Activated T-cell treated with anti-CD3 and anti-CD28 coated beads for 24 hours (primary cell): ENCODE measurements at places on chromosomes 3 and 15.

GRCh38 chr3:51718547-51719409 is 11.9 kb downstream of the GRM2 start:
- DNase-seq, result peak; percentile 28

DNA sequence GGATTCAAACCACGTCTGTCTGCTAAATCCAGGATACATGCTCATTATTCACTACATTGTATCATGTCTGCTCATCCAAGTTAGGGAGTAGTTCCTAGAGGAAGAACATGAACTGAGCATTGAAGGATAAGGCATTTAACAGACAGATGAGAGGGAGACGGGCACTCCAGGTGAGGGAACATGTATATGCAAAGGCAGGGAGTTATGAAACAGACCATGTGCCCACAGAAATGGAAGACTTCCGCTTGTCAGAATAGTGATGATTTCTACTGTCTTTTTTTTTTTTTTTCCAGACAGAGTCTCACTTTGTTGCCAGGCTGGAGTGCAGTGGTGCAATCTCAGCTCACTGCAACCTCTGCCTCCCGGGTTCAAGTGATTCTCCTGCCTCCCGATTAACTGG is 5.0 kb upstream of the NDUFAF1 start:
- DNase-seq, result no peak

DNA sequence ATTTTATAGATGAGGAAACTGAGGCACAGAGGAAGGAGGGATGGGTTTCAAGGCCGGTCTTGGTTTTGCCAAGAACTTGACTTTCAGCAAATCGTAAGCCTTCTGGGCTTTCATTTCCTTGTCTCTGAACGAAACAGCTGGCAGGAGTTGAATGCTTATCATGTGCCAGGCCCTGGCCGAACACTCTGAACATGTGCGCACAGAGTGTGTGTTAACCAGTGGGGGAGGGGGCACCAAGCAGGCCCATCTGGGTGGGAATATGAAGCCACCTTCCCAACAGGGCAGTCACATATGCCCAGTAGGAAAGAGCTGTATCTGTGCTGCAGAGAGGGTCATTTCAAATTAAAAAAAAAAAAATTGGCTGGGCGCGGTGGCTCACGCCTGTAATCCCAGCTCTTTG is 29.3 kb downstream of the ZNF710 start:
- DNase-seq, result no peak

DNA sequence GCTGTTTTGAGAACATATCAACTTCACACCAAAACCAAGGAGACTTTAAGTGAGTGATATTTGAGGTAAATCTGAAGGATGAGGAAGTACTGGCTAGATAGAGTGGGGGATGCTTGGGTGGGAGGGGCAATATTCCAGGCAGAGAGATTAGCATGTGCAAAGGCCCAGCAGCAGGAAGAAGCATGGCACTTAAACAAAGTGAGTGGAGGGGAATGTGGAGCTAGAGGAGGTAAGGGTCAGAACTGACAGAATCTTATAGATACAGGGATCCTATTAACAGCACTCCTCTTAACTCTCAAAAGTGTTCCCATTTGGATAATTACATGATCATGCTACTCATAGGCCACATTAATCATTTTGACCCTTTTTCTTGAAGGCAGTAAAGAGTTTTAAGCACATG is 41.4 kb upstream of the SPRED1 start:
- DNase-seq, result no peak

DNA sequence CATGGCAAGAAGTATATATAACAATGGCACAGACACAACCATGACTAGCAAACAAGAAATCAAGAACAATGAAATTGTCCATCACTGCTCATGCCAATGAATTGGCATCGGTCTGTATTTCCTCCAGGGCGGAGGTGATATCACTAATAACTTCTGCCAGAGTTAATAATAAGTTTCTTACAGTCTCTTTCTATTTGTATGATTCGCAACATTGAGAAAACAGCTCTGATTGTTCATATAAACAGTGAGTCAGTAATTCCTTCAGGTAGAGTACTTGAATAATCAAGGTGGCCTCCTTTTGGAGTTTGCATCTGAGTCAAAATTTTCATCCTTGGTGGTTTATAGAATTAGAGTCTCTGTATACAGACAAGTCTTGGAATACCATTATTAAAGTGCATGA is 8.3 kb upstream of the SPICE1 start:
- DNase-seq, result no peak

DNA sequence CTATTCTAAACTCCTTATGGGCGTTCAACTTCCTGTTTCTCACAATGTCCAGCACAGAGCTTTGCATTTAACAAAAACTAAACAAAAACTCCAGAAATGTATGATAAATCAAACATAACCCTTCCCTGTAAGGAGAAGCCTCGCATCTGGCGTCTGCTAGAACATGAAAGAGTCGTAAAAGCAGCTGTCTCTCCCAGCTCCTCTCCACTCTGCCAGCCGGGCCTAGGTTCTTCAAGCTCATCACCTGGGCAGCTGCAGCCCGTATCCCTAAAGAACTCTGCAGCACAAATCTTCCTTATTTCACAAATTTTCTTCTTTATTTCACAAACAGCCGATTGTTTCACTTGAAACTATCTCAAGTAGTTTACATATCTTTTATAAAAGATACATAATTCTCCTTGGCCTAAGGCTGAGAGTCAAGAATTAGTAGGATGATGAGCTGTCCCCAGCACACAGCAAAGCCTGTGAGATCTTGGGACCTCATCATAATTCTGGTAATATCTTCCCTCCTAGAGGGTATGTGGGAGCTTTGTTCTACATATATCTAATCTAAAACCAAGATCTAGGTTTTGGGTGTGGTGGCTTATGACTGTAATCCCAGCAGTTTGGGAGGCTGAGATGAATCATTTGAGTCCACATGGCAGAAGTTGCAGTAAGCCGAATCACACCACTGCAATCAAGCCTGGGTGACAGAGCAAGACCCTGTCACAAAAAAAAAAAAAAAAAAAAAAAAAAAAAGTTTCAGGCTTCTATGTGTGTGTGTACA is 35.3 kb downstream of the ANXA2 start:
- DNase-seq, result peak; percentile 20

GRCh38 chr15:44598892-44599291 is 61.9 kb downstream of the EIF3J start:
- no peak for DNase-seq
